Prostate gland (tissue), 2 donors: ENCODE measurements at places on chromosomes 1 and 21. TPM values are rescaled to one million over a fixed set of nuclear protein-coding genes. Genes with fewer than 3 reads are reported as not detected.

The TLCD4 gene
- 7.6 TPM for total RNA-seq

The NUP210L gene
- 5.7 TPM for total RNA-seq

The CDC14A gene
- 25.7 TPM for total RNA-seq

The OR2T35 gene
- total RNA-seq = not detected

The S100A9 gene
- 45.2 TPM for total RNA-seq

The DISP3 gene
- 1.7 TPM for total RNA-seq

The SPOCD1 gene
- total RNA-seq = 21.6 TPM

The VCAM1 gene
- total RNA-seq = 2.9 TPM

The PLA2G5 gene
- total RNA-seq = 8.7 TPM

DNA sequence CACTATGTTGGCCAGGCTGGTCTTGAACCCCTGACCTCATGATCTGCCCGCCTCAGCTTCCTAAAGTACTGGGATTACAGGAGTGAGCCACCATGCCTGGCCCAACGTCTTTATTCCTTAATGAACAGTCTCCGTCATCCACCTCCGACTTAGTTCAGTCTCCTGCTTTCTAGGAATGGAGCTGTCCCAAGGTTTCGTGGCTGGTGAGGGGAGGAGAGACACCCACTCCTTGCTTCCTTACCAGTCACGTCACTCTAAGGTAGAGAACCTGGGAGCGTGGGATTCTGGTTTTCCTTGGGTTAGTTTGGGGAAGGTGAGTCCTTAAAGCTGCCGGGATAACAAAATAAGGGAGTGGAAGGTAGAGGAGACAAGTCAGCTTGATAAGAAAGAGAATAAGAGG lies 55.0 kb upstream of the ATP2B4 start:
- H3K27ac ChIP-seq = no peak overlapping the region
- H3K4me3 ChIP-seq = no peak overlapping the region
- no peak for DNase-seq

DNA sequence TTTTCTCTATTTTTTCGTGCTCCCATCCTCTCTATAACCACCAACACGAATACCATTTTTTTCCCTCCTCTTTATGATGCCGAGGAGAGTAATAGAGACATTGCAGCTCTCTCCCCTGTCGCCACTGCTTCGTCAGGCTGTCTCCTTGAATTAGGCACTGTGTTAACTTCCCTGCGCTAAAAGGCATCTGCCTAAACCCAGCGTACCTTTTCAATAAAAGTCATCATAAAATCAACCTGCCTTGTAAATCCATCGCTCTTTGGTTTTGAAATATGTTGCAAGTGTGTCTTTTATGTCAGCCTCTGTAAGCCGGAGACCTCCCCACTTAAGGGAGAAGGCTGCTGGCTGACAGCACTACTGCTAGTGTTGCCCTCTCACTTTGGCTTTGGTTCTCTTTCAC lies 8.7 kb downstream of the RNF220 start:
- no peaks in the 10 kb centered on the region for H3K36me3 ChIP-seq
- no peak overlapping the region for H3K4me3 ChIP-seq
- no peak overlapping the region for H3K27ac ChIP-seq
- DNase-seq = no peak

DNA sequence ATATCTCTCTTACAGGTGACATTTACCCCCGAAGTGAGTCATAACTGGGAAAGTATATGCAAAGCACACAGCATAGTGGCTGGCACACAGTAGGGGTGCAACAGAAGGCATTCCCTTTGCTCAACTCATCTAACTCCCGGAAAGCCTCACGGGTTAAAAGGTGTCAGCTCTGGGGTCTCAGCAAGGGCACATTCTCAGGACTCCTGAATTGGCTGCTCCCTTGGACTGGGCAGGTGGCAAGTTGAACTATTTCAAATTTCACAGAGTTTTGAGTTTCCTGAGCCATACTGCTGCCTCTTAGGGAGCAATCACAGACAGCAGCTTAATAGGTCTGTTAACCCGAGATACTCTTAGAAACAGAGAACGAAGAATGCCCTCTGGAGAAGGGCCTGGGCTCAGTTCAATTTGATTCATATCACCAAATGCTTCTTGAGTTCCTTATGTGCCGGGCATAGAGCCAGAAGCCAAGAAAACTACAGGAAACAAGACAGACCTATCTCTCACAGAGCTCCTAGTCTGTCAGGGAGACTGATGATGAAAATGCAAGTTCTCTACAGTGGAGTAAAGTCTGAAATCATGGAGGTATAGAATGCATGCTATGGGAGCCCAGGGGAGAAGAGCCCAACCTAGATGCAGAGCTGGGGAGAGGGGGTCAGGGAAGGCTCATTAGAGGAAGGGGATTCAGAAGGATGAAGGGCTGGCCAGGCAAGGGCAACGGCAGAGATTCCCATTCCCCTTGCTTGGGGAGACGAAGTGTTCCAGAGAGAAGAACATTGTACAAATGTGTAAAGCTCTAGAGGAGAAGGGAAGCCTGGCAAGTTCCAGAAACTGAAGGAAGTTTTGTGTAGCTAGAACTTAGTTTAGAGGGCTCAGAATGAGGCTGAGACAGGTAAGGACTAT lies 143.9 kb upstream of the HMGB4 start:
- DNase-seq = peak; percentile 42
- H3K27ac ChIP-seq = no peak overlapping the region
- H3K27me3 ChIP-seq = no peaks in the 10 kb centered on the region
- no peak overlapping the region for H3K4me3 ChIP-seq
- no peaks in the 10 kb centered on the region for H3K36me3 ChIP-seq

GRCh38 chr1:2124446-2125198 lies 70.0 kb downstream of the FAAP20 start:
- no peak overlapping the region for H3K27ac ChIP-seq
- H3K27me3 ChIP-seq = no peaks in the 10 kb centered on the region
- no peaks in the 10 kb centered on the region for H3K36me3 ChIP-seq
- no peaks in the 10 kb centered on the region for H3K4me1 ChIP-seq
- DNase-seq = no peak

- no peaks in the 10 kb centered on the region for H3K4me1 ChIP-seq
- no peaks in the 10 kb centered on the region for H3K27me3 ChIP-seq
- no peak for DNase-seq
- no peak overlapping the region for H3K27ac ChIP-seq
- H3K36me3 ChIP-seq = no peaks in the 10 kb centered on the region
These were observed 1.0 kb upstream of the NIBAN1 start for GRCh38 chr1:184975208-184975870.

- no peak overlapping the region for H3K27ac ChIP-seq
- H3K27me3 ChIP-seq = no peaks in the 10 kb centered on the region
- no peaks in the 10 kb centered on the region for H3K4me1 ChIP-seq
These were observed 10.4 kb downstream of the TDRKH start for GRCh38 chr1:151779852-151780251.

GRCh38 chr1:104629589-104629988 lies 879.9 kb downstream of the AMY1C start:
- no peaks in the 10 kb centered on the region for H3K27me3 ChIP-seq
- no peak for DNase-seq
- no peaks in the 10 kb centered on the region for H3K36me3 ChIP-seq

GRCh38 chr1:179984942-179985341 lies 30.3 kb downstream of the CEP350 start:
- H3K27me3 ChIP-seq = no peaks in the 10 kb centered on the region
- no peak for DNase-seq
- H3K36me3 ChIP-seq = no peaks in the 10 kb centered on the region

- H3K27ac ChIP-seq = no peak overlapping the region
- H3K4me3 ChIP-seq = no peak overlapping the region
- no peaks in the 10 kb centered on the region for H3K36me3 ChIP-seq
- H3K27me3 ChIP-seq = no peaks in the 10 kb centered on the region
- no peak for DNase-seq
These were observed 91.5 kb upstream of the ESRRG start for GRCh38 chr1:216814576-216815259.

GRCh38 chr1:30283199-30283962 lies 440.0 kb downstream of the MATN1 start:
- H3K4me1 ChIP-seq = no peaks in the 10 kb centered on the region
- H3K36me3 ChIP-seq = no peaks in the 10 kb centered on the region
- no peak overlapping the region for H3K4me3 ChIP-seq
- DNase-seq = no peak
- no peak overlapping the region for H3K27ac ChIP-seq
- H3K27me3 ChIP-seq = no peaks in the 10 kb centered on the region

DNA sequence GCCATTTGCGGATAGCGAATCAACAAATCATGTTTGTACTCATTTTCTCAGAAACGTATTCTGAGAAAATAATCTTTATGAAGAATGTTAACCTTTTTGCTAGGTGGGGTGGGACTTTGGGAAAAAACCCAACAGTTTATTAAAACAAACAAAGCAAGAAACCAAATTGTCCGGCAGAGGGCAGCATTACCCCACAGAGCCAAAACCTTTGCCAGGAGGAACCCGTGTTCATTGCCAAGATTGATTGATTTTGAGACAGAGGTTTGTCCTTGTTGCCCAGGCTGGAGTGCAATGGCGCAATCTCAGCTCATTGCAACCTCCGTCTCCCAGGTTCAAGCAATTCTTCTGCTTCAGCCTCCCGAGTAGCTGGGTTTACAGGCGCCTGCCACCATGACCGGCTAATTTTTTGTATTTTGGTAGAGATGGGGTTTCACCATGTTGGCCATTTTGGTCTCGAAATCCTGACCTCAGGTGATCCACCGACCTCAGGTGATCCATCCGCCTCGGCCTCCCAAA lies 70.8 kb upstream of the RHOU start:
- no peak overlapping the region for H3K27ac ChIP-seq
- DNase-seq = peak; percentile 76
- H3K4me1 ChIP-seq = no peaks in the 10 kb centered on the region
- no peaks in the 10 kb centered on the region for H3K27me3 ChIP-seq
- H3K4me3 ChIP-seq = no peak overlapping the region
- H3K36me3 ChIP-seq = no peaks in the 10 kb centered on the region

DNA sequence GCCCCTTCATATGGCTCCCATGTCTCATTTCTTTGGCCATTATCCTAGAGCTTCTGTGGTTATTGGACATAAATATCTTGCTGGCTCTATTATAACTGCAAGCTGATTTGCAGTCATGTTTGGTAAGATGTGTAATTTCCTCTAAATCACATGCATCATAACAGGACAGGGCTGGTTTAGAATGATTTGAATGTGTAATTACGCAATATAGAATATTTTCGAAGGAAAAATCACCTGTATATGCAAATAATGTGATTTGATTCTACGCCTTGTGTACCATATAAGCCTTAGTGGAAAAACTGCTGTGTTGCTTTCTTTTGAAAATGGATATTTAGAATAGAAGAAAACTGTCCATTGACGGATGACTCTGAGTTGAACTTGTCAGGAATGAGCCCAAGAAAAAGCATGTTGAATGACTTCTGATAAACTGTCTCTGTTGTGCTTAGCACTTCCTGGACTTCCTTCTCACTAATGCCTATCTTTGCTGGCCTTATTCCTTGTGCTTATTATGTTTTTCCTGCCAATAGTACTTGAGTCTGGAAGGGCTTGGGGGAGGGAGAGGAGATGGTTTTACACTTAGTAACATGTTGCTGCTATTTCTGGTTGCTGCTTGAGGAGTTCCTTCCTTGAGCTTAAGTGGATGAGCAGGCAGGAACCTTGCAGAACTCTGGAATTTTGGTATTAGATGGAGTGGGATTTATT lies 6.5 kb downstream of the CACHD1 start:
- H3K4me1 ChIP-seq = no peaks in the 10 kb centered on the region
- H3K27ac ChIP-seq = no peak overlapping the region
- no peak overlapping the region for H3K4me3 ChIP-seq
- H3K36me3 ChIP-seq = no peaks in the 10 kb centered on the region
- no peaks in the 10 kb centered on the region for H3K27me3 ChIP-seq

GRCh38 chr1:206021626-206022365 lies 1.9 kb downstream of the CTSE start:
- no peak overlapping the region for H3K27ac ChIP-seq
- DNase-seq = no peak
- H3K4me1 ChIP-seq = no peaks in the 10 kb centered on the region
- no peak overlapping the region for H3K4me3 ChIP-seq

GRCh38 chr1:115980998-115981993 lies 5.0 kb downstream of the SLC22A15 start:
- no peak for DNase-seq
- no peak overlapping the region for H3K4me3 ChIP-seq
- H3K27ac ChIP-seq = no peak overlapping the region
- H3K36me3 ChIP-seq = no peaks in the 10 kb centered on the region
- no peaks in the 10 kb centered on the region for H3K4me1 ChIP-seq
- no peaks in the 10 kb centered on the region for H3K27me3 ChIP-seq

DNA sequence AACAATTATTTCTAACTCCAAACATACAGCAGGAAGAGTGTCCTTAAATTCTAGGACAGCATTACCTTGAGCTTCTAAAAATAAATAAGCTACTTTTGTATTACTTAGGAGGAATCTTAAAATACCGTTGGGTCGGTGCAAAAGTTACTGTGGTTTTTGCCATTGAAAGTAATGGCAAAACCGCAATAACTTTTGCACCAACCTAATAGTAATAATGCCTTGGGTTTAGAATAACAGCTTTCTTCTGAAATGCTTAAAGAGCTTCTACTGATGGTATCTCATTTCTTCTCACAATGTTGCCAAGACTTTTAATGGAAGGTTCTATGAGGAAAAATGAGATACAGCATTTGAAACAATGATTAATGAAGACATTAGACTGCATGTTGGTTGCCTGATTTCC lies 179.9 kb downstream of the SEC16B start:
- no peaks in the 10 kb centered on the region for H3K4me1 ChIP-seq
- no peaks in the 10 kb centered on the region for H3K36me3 ChIP-seq
- no peak overlapping the region for H3K4me3 ChIP-seq
- H3K27ac ChIP-seq = no peak overlapping the region
- no peak for DNase-seq

GRCh38 chr1:236848274-236848923 lies 53.3 kb downstream of the MTR start:
- H3K27me3 ChIP-seq = no peaks in the 10 kb centered on the region
- no peak overlapping the region for H3K27ac ChIP-seq
- DNase-seq = no peak
- H3K4me1 ChIP-seq = no peaks in the 10 kb centered on the region
- no peak overlapping the region for H3K4me3 ChIP-seq

DNA sequence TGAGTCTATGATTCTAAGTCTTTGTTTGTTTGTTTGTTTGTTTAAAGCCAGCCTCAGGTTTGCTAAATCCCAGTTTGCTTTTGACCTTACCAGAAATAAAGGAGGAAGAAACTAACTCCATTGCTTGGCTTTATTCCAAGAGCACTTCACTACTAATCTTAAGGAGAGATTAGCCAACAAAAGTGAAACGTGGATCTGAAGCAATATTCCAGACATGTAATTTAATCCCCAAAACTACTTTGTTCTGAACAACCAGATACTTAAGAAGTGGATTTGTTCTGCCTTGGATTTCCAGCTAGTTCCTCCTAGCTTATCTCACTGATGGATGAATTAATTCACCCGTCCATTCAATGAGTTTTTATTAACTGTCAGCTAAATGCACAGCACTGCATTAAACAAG lies 15.9 kb upstream of the CEP350 start:
- no peaks in the 10 kb centered on the region for H3K36me3 ChIP-seq
- no peak overlapping the region for H3K27ac ChIP-seq
- no peak overlapping the region for H3K4me3 ChIP-seq
- DNase-seq = no peak

- H3K36me3 ChIP-seq = no peaks in the 10 kb centered on the region
- no peak for DNase-seq
- H3K4me1 ChIP-seq = no peaks in the 10 kb centered on the region
- H3K4me3 ChIP-seq = no peak overlapping the region
- H3K27ac ChIP-seq = no peak overlapping the region
- H3K27me3 ChIP-seq = peaks cover 3% of the 10 kb centered on the region
These were observed 17.0 kb upstream of the IGSF21 start for GRCh38 chr1:18090636-18091035.
